ENCODE measurements at places on chromosomes 1 and 21.
A peak's percentile ranks its signal among the peaks of the same experiment; 100 is the strongest.

GRCh38 chr1:32810358-32810757 is 6.8 kb downstream of the YARS1 start:
- DNase-seq, result no peak

DNA sequence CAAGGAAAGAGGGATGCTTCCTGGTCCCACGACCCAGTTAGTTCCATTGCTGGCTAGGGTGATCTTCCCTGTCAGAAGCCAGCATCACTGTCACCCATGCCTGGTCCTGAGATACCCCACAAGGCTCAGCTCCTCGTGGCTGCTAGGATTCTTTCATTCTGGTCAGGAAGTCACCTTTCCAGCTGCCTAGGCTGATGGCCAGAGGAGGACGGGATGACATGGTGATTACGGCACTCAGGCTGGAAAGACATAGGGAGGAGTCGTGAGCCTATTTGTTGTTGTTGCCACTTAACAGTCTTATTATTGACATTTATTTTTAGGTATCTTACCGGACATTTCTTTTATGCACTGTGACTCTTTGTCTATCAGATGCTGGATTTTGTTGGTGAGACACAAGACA is 20.0 kb upstream of the MAPKAPK2 start:
- DNase-seq, result no peak

DNA sequence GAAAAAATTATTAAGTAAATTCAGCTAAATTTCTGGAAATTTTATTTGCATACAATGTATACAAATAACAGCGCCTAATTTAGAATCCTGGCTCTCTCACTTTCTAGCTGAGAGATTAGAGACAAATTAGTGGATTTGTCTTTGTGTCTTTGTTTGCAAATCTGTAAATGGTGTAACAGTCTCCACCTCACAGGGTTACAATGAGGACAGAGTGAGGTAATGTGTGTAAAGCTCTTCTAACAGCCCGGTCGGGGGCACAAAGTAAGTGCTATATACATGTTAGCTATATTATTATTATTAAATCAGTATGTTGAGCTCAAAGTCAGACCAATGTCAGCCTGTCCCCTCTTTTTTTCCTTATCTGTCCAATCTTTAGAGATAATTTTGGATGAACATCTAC is 5.0 kb upstream of the ADAMTSL4 start:
- no peak for DNase-seq

DNA sequence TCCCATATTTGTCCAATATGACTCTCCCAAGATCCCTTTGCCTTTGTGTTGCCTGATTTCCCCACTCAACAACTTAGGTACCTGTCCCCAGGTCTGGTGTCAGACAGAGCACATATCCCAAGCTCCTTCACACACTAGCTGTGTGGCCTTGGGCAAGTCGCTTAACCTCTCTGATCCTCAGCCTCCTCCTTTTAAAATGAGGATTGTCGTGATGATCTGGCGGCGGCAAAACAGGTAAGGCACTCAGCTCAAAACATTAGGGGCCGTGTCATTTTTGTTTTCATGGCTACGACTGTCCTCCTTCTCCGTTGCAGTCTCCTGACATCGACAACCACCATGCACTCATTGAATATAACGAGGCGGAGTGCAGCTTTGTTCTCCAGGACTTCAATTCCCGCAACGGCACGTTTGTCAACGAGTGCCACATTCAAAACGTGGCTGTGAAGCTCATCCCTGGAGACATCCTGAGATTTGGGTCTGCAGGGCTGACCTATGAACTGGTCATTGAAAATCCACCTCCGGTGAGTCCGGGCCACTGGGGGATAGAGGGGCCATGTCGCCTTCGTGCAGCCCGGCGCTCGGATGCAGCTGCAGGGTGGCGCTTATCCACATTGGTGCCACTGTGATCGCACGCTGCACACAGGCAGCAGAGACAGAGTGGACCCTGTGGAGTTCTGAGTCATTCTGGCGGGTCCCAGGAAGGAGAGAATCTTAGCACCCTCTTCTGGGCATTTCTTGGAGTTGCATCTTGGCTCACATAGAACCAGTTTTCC is 25.2 kb downstream of the FHAD1 start:
- DNase-seq, result peak; percentile 71

DNA sequence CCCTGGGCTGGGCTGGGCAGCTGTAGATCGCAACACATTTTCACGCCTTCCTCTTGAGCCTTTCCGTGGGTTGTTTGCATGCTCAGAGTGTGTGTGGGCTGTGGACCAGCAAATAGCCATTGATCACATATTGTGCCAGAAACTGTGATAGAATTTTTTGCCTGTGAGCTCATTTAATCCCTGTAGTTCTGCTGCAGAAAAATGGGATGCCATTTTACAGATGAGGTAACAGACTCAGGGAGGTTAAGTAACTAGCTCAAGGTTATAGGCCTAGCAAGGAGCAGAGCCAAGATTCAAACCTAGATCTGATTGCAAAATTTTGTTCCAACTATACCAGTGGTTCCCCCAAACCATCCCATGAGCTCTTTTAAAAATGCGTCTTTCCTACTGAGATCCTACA is 10.5 kb downstream of the SPATA46 start:
- DNase-seq, result no peak

GRCh38 chr1:152505083-152505482 is 5.5 kb upstream of the LCE5A start:
- DNase-seq, result no peak

- no peak for DNase-seq
Observed at GRCh38 chr21:36395353-36396111, 10.3 kb downstream of the CHAF1B start.

DNA sequence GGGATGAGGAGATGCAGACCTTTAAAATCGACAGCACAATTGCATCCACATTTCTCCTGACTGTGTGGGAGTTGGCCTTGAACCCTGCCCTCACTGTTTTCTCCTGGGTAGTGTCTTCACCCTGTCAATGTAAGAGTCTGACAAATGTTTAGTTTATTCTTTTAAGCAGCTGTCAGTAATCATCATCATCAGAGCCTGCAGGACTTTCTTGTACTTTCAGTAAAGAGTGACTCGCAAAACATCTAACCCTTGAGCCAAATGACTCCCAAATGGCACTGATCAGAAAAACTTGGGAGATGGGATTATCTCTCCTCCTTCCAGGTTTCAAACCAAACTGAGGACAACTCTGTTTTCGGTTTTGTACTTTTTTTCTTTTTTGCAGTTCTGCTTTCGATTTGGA is 460.2 kb downstream of the KIF26B start:
- no peak for DNase-seq

- DNase-seq, result no peak
Observed at GRCh38 chr1:94983171-94983739, 56.3 kb upstream of the CNN3 start.

DNA sequence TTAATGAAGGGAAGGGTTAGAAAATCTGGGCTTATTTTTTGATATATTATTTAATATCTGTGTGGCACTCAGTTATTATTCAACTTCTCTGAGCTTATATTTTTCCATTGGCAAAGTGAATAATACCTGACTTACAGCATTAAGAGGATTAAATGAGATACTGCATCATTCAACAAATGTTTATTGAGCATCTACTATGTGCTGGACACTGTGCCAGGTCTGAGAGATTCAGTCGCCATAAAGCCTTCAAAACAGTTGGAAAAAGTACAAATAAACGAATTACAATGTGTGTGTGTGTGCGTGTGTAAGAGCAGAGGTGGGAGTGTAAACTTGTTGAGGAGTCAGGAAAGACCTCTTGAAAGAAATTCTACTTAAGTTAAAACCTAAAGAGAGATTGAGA is 87.9 kb upstream of the CD53 start:
- no peak for DNase-seq

DNA sequence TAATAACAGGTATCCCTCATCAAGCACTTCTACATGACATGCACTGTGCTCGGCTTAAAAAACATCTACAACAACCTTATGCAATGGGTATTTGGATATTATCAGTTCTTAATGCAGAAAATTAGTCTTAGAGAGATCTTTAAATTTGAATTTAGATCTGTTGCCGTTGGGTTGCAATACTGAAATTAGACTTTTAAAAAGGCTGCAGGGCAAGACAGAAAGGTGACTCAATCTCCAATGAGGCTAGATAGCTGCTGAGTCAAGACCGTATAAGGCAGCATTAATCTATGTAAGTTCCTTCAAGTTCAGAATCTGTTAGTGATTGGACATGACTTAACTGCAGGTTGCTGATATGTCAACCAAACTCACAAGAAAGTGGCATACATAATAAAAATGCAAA is 37.3 kb downstream of the OLFM3 start:
- DNase-seq, result no peak

DNA sequence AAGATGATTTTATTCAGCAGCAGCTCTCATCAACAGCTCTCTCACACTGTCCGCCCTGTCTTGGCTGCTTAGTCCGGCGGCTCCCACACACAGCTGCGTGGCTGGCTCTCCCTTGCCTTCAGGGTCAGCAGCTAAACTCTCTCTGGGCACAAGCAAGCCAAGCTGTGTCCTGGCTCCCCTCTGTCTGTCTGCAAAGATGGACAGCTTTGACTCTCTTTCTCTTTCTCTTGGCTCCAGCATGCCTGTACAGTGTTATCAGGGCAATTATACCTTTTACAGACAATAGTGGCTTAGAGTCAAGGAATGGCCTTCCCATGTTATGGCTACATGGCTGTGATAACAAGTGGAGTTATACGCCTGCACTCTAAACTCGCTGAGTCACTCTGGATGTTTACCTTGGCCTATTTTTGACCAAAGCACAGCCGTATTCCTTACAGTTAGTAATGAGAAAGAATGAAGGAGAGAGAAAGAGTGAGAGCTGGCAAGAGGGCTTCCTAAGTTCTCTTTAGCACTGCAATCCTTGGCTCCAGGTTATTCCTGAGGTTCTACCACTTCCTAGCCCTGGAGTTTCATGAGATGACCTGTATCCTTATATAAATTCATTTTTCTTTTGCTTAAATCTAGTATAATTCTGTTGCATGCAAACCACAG is 59.9 kb upstream of the ZSWIM5 start:
- no peak for DNase-seq

DNA sequence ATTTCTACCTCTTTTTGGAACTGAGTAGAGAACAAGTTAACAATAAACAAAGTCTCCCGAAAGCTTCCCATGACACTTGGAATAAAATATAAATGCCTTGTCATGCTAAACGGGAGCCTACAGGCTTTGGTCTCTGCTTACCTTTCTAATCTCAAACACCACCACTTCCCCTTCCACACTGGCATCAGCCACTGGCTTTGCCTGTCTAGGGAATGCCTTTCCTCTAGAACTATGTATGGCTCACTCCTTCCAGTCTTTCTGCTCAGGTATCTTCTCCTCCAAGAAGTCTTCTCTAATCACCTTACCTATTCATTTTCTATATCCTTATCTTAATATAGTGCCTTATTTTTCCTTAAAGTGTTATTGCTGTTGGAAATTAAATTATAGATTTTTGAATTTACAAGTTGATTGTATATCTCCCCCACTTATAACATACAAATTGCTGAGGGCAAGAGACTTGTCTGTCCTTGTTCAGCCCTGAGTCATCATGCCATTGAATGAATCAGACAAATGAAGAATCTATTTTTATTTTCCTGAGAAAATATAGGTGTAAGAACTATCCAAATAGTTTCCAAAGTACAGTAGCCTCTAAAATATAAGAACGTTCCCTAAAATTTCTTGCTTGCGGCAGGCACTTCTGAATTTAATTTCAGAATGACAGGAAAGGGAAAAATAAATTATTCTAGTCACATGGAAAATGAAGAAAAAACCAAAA is 119.2 kb downstream of the TM2D1 start:
- no peak for DNase-seq

- no peak for DNase-seq
Observed at GRCh38 chr1:100794748-100795645, 75.5 kb downstream of the VCAM1 start.

GRCh38 chr1:219666242-219666641 is 53.3 kb upstream of the ZC3H11B start:
- no peak for DNase-seq

- DNase-seq, result no peak
Observed at GRCh38 chr1:78829644-78830043, 176.9 kb downstream of the ADGRL4 start.

DNA sequence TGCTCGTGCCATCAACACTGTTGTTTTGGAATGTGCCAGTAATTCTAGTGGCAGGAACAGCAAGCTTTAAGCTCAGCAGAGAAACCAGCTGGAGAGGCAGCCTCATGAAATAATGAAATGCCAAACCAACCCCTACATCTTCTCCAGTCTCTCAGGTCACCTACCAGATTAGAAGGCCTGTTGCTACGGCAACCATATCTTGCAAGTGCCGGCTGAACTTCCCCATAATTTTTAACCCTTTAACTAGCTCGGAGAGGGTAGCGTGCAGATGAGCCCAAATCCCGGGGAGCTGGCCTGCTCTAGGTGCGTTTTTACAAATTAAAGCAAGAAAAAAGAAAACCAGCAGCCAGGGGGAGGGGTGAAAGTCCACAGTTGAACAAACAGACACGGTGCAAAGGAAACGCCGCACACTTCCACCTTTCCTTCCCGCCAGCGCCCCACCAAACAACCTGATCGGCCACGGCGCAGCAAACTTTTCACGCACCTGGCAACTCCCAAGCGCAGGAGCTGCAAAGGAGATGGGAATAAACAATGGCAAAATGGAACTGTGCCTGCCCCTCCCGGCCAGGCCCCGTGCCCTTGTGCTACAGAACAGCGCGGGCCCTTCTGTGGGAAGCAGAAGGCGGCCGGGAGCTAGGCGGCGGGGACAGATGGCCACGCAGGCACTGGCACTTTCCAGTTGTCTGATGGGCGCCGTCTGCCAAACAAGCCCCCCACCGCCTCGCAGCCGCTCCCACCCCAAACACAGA is 50.1 kb downstream of the SSBP3 start:
- peak; percentile 33 for DNase-seq

- DNase-seq, result no peak
Observed at GRCh38 chr1:25612421-25612820, 4.2 kb upstream of the MAN1C1 start.

DNA sequence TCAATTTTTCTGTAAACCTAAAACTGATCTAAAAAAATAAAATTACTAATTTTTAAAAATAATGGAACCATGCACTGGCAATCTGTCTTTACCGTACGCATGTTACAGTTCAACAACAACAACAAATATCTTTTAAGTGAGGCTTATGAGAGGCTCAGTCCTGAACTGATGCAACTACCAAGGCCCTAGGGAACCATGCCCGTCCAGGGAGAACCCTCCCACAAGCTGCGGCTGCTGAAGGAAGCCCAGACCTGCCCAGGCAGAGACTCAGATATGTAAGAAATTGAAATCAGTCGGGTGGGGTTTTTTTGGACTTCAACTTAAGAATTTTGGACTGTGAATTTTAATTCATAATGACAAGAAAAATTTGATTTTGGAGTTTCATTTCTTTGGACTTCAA is 91.1 kb downstream of the NPHP4 start:
- no peak for DNase-seq

GRCh38 chr1:178267646-178268094 is 173.8 kb downstream of the RASAL2 start:
- DNase-seq, result no peak
